Coronary artery (tissue), 2 donors: ENCODE measurements at places on chromosomes 2 and 18.
A peak's percentile ranks its signal among the peaks of the same experiment; 100 is the strongest.

- no peak for DNase-seq
Measured at GRCh38 chr2:6748406-6749067, 117.2 kb downstream of the CMPK2 start.

DNA sequence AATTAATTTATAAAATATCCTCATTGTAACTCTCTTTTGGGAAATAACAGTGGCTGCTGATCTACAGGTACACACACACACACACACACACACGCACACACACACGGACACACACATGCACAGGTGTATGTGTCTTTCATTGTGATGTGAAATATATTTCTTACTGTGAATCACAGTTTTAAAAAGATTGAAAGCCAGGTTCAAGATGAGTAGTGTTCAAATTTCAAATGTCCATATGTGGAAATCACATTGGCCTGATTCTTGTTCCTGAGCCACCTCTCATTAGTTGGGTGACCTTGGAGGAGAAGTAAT lies 372.4 kb downstream of the ALK start:
- DNase-seq: no peak

DNA sequence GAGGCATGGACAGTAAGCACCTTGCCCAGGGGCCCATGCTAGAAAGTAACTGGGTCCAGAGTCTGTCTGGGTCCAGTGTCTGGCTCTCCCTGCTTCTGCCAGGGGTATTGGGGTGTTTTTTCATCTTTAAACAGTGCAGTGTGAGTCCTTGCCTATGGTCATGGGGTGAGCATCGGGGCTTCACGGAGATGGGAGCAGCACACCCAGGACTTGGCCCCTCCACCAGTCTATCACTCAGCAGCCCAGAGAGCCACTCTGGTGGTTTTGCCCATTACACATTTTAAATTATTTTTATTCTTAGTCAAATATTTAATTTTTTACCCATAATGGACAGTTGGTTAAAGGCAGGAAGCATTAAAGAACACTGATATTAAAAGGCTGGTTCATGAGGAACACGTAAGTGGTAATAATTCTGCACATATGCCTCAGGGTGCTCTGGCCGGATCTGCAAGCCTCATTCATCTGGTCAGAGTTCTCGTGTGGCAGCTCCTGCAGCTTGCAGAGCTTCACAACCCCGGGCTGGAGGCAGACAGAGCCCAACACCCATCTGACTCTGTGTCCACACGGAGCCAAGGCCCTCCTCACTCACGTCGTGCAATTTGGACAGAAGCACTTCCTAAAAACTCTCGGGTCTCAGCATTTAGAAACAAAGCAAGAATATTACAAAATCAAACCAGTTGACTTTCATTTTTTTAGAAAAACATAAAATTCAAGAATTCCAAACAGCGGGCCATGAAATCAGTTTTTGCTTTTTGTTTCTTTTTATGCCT lies 204.1 kb downstream of the CTIF start:
- DNase-seq: peak; percentile 81

DNA sequence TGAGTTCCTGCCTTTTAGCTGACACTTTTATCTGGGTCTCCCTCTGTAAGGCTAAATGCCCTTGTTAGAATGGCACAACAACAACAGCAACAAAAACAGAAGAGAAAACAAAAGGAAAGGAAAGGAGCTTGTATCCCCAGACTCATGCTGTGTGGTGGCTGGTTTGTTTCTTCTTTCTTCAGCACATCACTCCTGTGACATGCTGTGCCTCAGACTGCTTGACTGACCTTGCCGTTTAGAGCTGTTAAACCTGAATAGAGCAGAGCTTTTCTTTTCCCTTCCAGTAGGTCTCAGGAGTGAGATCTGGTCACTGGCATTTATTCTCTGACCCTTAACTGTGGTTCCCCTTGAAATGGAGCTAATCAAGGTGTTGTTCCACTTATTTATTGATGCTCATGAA lies 18.9 kb downstream of the GALNT13 start:
- no peak for DNase-seq

- no peak for DNase-seq
Measured at GRCh38 chr2:74250189-74250631, 51.8 kb downstream of the MTHFD2 start.

- no peak for DNase-seq
Measured at GRCh38 chr2:65331336-65332025, 100.9 kb downstream of the SPRED2 start.

- DNase-seq: no peak
Measured at GRCh38 chr2:74691929-74692328, 37.9 kb downstream of the SEMA4F start.

GRCh38 chr2:240154606-240155005 lies 14.1 kb upstream of the OTOS start:
- DNase-seq: no peak

DNA sequence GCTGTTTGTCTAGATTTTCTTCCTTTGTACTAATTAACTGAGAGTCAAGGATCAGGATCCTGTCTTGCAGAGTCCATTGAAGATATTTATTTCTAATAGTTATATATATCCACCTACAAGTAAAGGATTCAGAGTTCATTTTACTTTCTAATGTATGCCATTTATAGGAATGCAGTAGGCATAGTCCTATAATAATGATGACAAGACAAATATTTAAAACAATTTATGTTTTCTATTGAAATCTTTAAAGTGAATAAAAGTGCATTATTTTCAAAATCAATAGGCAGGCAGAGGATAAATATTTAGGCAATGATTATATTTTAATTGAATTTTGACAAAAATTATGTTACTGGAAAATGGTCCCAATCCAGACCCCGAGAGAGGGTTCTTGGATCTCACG lies 1430.8 kb upstream of the NXPH2 start:
- no peak for DNase-seq

- DNase-seq: peak; percentile 45
Measured at GRCh38 chr2:112150851-112151250, 12.7 kb downstream of the FBLN7 start.

DNA sequence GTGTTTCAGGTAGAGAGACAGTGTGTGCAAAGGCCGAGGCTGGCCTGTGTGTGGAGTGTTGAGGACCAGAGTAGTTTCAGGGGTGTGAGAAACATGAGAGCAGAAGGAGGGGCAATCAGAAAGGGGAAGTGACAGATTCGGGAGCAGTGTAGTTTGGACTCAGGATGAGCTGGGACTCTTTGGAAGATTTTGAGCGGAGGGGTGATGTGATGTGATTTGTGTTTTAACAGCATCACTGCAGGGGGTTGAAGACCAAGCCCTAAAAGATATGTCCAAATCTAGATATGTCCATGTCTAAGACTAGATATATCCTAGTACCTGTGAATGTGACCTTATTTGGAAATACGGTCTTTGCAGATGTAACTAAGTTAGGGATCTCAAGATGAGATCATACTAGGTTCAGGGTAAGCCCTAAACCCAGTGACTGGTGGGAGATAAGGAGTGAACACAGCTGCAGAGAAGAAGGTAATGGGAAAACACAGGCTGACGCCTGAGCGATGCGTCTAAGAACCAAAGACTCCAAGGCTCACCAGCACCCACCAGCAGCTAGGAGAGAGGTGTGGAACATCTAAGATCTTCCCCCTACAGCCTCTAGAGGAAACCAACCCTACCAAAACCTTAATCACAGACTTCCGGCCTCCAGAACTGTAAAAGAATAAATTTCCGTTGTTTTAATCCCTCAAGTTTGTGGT lies 38.5 kb upstream of the MYO3B start:
- no peak for DNase-seq

GRCh38 chr2:218783688-218784087 lies 1.7 kb downstream of the CYP27A1 start:
- no peak for DNase-seq

GRCh38 chr2:187774551-187775071 lies 220.4 kb upstream of the TFPI start:
- DNase-seq: no peak
